Vagina (tissue), 2 donors: ENCODE measurements at places on chromosomes 6 and 20.

DNA sequence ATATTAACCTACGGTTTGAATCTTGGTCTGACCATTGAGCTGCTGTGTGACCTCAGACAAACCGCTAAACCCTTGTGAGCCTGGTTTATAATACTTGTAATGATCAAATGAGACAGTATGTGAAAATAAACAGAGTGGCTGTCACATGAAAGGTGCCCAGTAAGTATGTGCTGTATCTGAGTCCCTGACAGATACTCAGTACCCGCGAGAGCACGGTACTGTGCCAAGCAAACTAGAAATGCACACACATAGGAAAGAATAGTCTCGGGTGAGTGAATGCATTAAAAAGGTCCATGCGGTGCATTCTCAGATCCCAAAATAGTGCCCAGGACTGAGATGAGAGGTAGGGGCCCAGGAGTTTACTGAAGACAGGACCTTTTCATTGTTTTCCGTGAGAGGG is 93.3 kb downstream of the PPP1R14C start:
- no peak for DNase-seq

DNA sequence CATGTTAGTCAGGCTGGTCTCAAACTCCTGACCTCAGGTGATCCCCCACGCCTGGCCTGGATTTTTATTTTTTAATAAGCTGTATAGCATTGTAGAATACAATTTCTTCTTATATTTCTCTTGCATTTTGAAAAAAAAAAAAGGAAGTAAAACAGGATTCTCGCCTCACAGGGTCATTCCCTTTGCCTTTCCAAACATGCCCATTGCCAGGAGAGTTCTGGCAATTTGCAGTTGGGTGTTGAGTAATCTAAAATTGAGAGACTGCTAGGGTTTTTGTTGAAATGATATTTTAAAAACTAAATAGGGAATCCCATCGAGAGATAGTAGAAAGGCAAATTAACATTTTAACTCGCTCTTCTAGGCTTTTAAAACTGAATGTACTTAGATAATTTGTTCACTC is 196.1 kb downstream of the JARID2 start:
- no peak for DNase-seq

DNA sequence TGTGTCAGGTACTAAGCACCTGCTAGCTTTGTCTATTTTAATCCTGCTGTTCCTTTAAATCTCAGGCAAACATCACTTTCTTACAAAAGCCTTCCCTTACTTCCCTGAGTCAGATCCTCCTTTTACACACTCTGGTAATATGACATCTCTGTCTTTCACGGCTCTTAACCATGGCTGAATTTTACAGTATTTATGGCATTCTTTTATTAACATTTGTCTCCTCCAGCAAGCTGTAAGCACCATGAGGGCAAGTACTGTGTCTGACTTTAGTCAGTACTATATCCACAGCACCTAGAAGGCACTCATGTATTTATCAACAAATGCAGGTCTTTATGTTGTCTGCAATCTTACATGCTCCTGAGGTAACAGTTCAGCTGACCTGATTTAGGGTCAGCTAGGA is 33.7 kb upstream of the HBS1L start:
- DNase-seq = no peak

DNA sequence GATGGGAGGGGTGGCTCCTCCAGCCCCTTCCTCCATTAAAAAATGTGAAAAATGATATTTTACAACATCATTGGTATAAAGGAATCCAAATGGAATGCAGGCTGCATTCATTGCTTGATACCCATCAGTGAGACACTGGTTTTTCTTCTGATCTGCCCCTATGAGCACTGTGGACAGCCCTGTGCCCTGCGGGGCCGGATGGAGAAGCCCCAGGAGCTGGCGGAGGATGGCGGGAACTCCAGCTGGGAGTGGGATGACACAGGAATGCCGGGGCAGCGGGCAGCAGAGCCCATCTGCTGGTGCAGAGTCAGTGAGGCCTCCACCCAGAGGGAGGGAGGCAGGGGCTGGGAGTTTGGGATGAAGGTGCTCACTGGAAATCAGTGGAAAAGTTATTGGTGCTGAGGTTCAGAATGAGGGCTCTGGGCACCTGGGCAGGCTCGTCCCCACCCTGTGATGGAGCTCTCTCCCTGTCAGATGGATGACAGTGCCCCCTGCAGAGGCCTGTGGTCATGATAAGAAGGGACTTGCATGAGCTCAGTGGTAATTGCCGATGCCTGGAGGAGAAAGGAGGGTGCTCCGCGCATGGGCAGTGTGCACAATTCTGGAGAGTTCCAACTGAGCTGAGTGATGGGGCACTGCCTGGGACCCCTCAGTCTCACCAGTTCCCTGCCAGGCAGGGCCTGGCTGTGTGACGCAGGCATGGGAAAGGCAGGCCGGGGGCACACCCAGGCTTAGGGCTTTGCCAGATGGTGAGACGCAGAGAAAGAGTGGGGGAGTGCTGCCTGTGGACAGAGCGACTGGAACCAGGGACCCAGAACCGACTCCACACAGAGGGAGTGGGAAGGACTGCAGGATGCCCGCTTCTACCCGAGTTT is 23.2 kb downstream of the CTCFL start:
- no peak for DNase-seq

- DNase-seq = no peak
These were observed 70.9 kb downstream of the BMP7 start for GRCh38 chr20:57195469-57196100.

GRCh38 chr6:106117579-106117978 is 31.4 kb downstream of the PRDM1 start:
- no peak for DNase-seq

GRCh38 chr20:46328200-46328882 is 20.0 kb upstream of the CDH22 start:
- no peak for DNase-seq

DNA sequence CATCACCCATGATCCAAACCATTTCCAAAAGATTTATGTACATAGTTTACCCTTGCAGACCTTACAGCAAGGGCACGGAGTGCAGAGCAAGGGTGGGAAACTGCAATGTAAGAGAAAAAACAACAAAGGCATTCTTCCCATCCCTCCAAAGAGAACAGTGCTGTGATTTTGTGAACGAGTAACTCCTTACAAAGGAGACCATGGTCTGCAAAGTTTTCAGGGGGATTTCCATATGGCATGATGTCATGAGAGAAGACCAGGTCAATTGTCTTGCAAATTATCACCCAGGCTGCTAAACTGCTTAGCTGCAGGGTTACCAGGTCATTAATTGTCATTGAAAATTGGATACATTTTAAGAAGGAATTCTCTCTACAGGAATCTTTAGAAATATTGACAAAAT is 58.3 kb downstream of the LAMP5 start:
- no peak for DNase-seq

DNA sequence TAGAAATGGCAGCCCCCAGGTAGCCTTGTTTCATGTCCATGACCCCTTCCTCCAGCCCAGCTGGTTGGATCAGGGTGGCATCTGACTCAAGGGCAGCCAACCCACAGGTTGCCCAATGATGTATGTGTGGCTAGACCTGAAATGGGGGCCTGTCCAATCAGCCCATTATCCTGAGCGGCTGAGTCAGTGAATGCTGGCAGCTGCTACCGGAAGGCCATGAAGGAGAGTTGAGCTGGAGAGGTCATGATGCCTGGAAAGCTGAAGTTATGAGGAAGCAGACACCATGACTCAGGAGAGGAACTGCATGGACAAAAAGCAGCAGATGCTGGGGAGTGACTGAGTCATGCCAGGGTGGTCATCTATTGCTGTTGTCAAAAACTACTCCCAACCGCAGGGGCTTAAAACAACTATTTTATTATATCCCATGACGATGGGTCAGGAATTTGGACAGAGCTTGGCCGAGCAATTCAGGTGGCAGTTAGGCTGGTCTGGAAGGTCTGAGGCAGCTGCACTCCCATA is 67.3 kb downstream of the MDGA1 start:
- no peak for DNase-seq

DNA sequence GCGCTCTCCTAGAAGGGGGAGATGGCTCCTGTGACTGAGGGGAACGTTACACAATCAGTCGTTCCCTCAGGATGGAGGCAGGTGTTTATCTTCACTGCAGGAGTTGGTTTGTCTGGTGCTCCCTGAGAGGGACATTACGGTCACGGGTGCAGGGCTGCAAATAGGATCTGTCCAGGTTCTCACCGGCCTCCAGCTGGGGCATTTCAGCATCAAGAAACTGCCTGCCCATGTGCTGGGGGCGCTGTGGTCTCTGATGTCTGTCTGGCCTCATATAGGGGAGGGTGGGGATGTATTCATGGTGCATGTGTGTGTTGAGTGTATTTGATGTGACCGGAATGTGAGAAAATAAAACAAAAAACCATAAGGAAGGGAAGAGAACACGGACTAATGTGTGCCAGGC is 77.1 kb downstream of the TBC1D7 start:
- DNase-seq = no peak

- DNase-seq = no peak
These were observed 6.0 kb downstream of the NUP153 start for GRCh38 chr6:17700421-17701416.

DNA sequence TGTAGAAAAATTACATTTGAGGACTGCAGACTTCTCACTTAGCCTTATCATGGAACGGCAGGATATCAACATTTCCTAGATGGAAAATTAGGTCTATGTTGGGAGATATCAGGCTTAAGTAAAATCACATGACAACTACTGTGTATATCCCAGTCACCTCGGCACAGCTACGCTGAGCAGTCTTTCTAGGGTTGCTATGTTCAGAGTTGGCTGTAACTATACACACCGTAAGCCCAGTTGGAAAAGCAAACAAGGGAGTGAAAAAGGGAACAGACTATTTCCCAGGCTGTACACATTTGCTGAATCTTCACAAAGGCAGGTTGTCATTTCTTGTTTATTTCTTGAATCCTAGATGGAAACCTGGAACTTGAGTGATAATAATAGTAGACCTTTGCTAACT is 80.7 kb upstream of the PTPRK start:
- DNase-seq = no peak

DNA sequence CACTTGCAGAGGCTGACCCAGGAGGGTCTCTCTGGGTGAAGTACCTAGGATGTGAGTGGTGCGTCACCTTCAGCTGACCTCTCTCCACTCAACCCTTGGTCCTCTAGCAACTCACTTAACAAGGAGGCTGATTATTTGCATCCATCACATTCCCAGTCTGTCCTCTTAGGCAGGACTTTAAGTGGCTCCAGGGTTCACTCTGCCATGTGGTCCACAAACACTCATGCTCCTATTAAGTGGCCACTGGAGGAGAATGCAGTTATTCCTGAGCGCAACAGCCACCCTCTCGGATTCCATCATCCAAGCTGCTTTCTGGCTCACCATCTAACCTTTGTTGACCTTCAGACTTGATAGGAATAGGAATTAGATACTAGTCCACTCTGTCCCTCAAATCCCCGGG is 61.1 kb upstream of the SCAF8 start:
- no peak for DNase-seq

- no peak for DNase-seq
These were observed 33.3 kb downstream of the ATXN1 start for GRCh38 chr6:16727996-16728395.

DNA sequence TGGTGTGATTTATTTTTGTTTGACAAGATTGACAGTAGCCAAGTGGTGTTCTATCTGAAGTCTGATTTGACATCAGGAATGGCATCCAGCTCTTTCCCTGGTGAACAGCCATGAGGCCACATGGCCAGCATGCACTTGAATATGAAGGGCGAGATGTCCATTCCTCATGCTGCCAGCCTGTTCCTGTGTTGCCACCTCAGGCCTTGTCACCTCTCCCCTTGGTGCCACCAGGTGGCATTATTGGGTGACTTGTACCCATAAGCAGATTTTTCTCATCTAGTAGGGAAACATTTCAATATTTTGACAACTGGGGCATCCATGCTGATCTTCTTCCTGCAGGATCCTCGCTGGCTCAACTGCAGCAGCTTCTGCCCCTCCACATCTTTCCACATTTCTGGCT is 199.1 kb downstream of the ERMARD start:
- no peak for DNase-seq

GRCh38 chr6:21752054-21752811 is 158.7 kb downstream of the SOX4 start:
- DNase-seq = no peak

- DNase-seq = no peak
These were observed 128.3 kb downstream of the UTRN start for GRCh38 chr6:144413418-144413817.

- no peak for DNase-seq
These were observed 21.3 kb downstream of the RNF217 start for GRCh38 chr6:124983383-124984083.

- no peak for DNase-seq
These were observed 10.8 kb upstream of the ARMC2 start for GRCh38 chr6:108837236-108837971.

GRCh38 chr6:170265655-170266054 is 25.2 kb downstream of the DLL1 start:
- DNase-seq = no peak

DNA sequence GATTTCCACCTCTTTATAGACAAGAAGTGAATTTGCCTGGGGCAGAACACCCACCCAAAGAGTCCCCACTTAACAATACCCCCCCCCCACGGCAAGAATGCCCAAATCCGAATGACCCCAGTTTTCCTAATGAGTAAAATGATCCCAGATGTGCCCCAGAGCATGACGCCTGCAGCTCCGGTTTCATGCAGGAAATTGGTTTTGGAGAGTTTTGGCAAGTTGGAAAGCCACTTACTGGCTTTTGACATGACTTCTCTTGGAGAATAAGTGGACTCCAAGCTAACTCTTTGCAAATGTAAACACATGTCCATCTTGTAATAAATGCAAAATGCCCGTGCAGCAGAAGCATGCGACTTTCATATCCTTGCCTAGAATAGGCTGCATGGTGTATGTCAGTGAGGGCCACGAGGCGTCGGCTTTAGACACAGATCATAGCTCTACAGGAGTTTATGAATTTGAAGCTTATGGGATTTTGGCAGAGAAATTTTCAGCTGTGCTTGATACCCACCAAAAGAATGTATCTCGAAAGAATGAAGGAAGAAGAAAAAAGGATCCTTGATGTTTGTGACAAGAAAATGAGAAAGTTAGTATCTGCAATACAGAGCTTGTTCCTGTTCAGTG is 24.2 kb downstream of the EDN3 start:
- no peak for DNase-seq

DNA sequence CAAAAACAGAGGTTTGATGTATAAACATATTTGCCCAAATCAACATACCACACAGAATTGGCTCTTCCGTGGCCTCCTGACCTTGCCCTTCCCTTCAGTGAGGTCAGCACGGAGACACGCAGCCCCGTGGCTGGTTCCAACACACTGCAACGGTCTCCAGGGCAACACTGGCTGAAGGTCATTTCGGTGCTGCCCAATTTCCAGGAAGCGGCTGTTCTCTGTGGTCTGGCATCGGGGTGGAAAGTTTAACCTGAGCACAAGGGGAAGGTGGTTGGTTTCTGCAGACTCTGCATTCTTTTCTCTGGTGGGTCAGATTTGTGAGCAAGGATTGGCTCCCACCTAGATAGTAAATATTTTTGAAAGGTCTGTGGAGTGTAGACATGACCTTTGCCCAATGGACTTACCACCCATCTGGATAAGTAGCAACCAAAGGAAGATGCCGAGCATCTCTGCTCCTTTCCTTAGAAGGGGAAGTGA is 177.6 kb upstream of the PHACTR1 start:
- no peak for DNase-seq
